ENCODE measurements at places on chromosomes 13 and 19. TPM values are rescaled to one million over a fixed set of nuclear protein-coding genes. Genes with fewer than 3 reads are reported as not detected.

BCAM gene
- polyA plus RNA-seq = 18.0 TPM

OR7D2 gene
- not detected for polyA plus RNA-seq

EBI3 gene
- 0.92 TPM for polyA plus RNA-seq

PTH2 gene
- not detected for polyA plus RNA-seq

MBD3L2 gene
- polyA plus RNA-seq = not detected

LILRB1 gene
- 0.55 TPM for polyA plus RNA-seq

SIGLEC12 gene
- 0.02 TPM for polyA plus RNA-seq

IQCN gene
- polyA plus RNA-seq = 0.88 TPM

Data from esophagus (tissue), 2 donors.